ENCODE measurements at places on chromosomes 4 and X.

GRCh38 chr4:119721878-119722277, 93.3 kb upstream of the PDE5A start:
- DNase-seq, result no peak

- DNase-seq, result no peak
Measured at GRCh38 chr4:147860960-147861359, 129.1 kb downstream of the ARHGAP10 start.

- no peak for DNase-seq
Measured at GRCh38 chr4:79563219-79563618, 155.2 kb upstream of the GK2 start.

DNA sequence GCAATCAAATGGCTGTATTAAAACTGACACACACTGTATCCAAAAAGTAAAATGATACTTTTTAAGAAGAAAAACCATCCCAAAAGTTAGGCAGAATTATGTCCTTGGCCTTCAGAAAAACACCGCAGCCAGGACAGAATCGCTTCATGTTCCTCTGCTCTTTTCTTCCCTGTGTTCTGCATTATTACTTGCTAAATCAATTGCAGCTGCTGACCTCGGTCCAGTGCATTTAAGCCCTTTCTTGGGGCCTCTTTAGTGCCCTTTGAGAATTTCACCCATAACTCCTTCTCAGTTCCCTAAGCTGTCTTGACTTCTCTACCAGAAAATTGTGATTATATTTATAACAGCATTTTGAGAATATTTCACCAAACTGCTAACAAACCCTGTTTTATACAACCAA, 696.9 kb downstream of the PCDH7 start:
- DNase-seq, result no peak

- no peak for DNase-seq
Measured at GRCh38 chrX:41308884-41309647, 24.9 kb upstream of the DDX3X start.
